Astrocyte of the cerebellum (primary cell): ENCODE measurements at places on chromosomes 3 and 15.

GRCh38 chr15:72451224-72451623 is 22.9 kb upstream of the ARIH1 start:
- DNase-seq, result no peak

DNA sequence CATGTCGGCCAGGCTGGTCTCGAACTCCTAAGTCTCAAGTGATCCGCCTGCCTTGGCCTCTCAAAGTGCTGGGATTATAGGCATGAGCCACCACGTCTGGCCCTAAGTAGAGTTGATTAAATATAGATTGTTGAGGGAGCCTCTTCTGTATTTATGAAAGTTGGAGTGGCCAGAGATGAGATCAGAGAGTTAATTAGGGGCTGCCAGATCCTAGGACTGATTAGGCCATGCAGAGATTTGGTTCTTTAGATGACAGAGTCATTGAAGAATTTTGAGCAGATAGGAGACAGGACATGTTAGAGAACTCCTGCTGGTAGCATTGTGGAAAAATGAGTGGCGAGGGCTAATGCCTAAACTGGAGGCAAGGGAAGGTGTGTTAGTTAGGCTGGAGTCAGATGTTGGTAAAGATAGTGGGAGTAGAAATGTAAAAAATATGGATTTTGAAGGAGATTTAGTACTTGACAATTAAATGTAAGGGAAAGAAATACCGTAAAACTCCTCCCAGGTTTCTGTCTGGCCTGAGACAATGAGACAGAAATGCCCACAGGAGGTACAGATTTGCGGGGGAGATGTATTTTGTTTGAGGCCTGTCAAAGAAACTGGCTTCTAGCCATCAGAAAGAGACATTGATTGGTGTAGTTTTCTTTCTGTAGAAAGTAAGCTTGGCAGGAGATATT is 23.4 kb downstream of the SACM1L start:
- no peak for DNase-seq

DNA sequence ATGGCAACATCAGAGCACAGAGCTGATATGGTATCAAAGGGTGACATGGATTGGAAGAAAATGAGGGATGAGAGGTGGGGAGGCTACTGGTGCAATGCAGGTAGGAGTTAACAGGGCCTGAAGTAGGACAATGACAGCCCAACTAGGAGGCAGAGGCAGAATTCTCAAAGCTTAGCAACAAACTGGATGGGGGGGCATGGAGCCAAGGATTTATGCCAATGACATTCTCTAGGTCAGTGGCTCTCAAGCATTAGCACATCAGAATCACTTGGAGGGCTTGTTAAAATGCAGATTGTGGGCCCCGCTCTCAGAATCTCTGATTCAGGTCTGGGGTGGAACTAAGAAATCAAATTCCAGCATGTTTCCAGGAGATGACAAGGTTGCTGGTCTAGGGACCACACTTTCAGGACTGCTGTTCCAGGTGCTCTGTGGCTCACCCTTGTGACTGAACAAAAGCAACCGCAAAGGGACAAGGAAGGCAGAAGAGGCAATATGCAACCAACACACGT is 98.0 kb upstream of the TNIK start:
- no peak for DNase-seq

DNA sequence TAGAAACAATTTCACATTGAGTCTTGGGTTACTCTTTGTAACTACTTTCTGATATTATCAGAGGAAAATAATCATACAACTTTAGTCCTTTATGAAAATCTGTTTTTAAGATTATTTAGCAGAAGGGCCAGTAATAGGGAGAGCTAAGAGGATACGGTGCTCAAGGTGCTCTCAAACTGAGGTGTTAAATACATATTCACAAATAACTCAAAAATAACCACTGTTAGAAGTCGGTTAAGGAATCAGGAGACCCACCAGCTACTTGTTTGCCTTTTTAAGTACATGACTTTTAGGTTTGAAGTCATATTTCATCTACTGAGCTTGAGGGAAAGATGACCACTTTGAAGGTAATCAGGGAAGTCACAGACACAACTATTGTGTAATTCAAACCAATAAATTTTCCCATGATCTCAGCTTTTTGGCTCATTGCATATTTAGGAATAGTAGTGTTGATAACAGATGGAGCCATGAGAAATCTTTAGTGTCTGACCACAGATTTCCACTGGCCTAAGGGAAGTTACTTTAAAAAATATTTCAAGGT is 1.4 kb upstream of the RSRC1 start:
- DNase-seq, result no peak

- DNase-seq, result no peak
Measured at GRCh38 chr3:30048431-30048830, 558.0 kb upstream of the TGFBR2 start.

DNA sequence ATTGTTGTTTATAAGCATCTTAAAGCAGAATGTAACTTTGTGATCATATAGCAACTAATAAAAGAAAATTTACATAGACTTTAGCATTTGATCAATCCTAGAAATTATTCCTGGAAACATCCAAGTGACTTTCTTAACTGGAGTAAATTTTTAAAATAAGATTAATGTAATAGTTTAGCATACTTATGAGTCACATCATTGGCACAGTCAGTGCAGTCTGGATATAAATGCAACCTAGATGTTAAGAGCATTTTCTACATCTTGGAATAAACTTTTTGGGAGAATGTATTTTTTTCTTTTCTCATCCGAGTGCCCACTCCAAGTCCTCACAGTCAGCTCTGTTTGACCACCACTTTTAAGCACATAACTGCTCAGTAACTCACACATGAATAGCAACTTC is 324.6 kb upstream of the PLSCR5 start:
- no peak for DNase-seq

- no peak for DNase-seq
Measured at GRCh38 chr3:11709782-11710181, 66.1 kb upstream of the VGLL4 start.

GRCh38 chr15:39472621-39473297 is 108.1 kb upstream of the THBS1 start:
- no peak for DNase-seq

- DNase-seq, result no peak
Measured at GRCh38 chr3:175914785-175915184, 1055.7 kb downstream of the NAALADL2 start.

GRCh38 chr3:99999536-99999935 is 114.8 kb downstream of the FILIP1L start:
- DNase-seq, result no peak

DNA sequence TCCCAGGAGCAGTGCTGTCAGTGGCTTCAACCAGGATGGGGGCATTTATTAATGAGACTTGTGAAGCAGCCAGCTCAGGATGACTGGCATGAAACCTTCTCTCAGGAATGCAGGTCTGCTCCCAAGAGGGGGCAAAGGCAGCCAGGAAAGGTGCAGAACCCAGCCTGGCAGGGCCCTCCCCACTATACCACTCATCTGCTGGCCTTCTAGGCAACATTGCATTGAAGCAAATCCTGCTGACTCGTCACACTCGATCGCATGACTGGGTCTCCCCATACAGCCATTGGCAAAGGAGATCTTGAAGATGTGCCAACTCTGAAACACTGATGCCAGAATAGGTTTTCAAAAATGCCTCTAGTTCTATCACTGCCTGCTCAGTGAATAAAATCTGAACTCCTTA is 65.7 kb upstream of the CMTM7 start:
- DNase-seq, result no peak

DNA sequence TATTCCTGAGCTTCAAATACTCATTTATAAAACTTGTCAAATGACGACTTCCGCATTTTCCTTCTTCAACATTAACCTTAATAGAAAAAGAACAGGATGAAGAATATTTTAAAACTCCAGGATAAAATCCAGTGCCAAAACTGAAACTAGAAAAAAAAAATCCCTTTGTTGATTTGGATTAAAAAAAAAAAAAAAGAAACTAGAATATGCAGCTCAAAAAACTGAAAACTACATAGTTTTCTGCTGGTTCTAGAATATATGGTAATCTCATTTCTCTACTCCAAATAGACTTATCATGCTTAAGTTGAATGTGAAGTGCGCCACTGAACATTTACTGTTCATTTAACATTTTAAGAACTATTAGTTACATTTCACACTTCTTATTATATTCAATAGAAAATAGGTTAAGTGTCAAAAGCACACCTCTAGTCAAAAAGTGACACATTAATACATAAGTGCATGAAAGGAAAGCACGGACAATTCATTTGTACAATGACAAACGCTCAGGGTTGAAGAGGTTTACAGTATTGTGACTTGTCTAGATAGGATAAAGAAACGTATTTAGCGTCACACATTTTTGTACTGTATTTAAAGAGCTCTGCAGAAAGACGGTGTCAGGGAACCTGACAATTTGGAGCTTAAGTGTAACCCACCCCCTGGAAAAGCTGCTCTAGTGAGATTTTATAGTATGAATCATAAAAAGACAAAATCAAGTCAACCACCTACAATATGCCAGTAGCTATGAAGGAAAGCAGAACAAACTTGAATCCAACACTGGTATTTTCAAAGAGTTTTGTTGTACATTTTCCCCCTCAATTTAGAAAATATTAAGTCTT is 5.8 kb downstream of the TRA2B start:
- no peak for DNase-seq

GRCh38 chr3:13483286-13483685 is 3.2 kb downstream of the HDAC11 start:
- DNase-seq, result no peak

DNA sequence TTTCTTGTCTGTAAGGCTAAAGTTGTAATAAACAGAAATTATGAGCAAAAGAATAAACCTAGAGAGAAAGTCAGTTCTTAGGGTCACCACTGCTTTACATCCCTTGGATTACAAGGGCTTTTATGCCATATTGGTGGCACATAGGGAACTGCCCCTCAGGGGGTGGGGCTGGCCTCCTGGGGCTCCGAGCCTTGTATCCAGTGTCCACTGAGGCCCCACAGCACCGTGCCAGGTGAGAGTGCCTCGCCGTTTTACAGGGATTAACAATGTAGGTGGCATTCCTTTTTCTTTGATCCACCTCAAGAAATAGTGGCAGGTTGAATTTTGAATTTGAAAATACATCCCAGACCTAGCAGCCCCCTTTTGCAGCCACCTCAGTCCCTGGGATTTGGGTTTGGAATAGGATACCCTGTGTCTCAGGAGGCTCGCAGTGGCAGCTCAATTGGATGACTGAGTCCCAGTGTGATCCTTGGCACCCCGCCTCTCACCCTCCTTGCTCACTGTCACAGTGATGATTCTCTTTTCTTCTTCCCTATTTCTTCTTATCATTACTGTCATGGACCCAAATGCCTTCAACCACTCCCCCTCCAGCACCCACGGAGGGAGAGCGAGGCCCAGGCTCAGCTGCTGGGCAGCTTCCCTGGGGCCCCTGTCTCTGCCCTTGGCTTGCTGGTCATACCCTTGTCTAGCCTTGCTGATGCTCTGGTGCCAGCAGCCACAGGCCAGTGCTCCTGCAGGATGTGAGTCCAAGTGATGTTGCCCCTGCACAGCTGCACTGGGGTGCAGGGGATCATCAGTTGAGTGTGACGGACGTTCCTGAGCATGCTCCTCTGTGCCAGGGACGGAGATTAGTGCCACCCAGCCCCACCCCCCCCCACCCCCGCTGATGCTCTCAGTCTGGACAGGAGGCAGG is 137.9 kb downstream of the DNAJB8 start:
- no peak for DNase-seq

GRCh38 chr3:197718891-197719290 is 17.8 kb downstream of the RUBCN start:
- DNase-seq, result peak; percentile 39

- DNase-seq, result no peak
Measured at GRCh38 chr3:58352626-58353025, 19.9 kb downstream of the PXK start.

- no peak for DNase-seq
Measured at GRCh38 chr3:190746986-190747385, 115.5 kb downstream of the GMNC start.

DNA sequence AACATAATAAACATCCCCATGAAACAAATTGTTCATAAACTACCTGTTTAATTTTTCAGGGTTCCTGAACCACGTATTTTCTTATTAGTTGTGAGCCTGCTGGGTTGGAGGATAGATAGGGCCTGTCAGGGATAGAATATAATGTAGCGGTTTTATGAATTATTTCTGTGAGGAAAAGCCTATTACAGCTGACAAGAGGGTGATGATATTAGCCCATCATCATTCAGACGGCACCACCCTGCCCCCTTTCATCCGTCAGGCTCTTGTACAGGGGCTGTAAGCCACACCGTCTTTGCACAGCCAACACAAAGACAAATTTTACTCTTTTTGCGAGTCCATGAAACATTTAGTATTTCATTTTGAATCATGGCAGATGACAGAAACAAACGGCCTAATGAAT is 335.3 kb upstream of the TMCO5A start:
- DNase-seq, result no peak

- no peak for DNase-seq
Measured at GRCh38 chr15:100094127-100094510, 247.7 kb downstream of the ADAMTS17 start.

GRCh38 chr3:10688126-10688525 is 127.9 kb upstream of the SLC6A11 start:
- DNase-seq, result no peak

DNA sequence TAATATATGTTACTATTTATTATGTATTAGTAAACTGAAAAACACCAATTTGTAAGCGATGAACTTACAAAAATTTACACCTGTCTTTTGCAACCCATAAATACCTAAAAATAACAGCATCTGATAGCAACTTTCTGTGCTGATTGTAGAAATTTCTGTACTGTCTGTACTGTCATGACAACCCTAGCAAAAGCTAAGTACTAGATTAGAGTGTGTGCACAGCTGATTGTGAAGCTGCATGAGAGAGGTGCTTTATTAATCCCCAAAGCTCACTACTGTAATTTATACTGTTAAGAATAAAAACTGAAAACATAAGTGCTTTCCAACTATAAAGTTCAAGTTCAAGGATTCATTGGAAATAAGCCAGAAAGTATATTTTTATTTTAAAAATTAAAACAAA is 815 bp downstream of the BCL2A1 start:
- DNase-seq, result no peak

DNA sequence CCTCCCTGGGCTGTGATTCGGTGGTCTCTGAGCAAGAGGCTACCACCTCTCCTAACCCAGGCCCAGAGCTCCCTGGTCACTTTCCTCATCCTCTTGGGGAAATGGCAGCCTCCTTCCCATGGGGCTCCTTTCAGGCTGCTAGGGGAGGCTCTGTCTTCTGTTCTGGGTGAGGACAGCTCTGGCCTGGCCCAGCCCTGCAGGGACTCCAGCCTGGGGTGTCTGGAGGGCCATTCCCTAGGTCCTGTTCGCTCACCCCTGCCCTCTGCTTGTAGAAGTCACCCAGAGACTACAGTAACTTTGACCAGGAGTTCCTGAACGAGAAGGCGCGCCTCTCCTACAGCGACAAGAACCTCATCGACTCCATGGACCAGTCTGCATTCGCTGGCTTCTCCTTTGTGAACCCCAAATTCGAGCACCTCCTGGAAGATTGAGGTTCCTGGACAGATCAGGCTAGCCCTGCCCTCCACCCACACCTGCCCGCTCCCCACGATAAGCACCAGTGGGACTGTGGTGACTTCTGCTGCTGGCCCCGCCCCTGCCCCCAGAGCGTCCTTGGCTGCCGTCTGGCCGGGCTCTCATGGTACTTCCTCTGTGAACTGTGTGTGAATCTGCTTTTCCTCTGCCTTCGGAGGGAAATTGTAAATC is 30.9 kb downstream of the PRKCD start:
- DNase-seq, result no peak
